ENCODE measurements at places on chromosomes 12 and 14.

DNA sequence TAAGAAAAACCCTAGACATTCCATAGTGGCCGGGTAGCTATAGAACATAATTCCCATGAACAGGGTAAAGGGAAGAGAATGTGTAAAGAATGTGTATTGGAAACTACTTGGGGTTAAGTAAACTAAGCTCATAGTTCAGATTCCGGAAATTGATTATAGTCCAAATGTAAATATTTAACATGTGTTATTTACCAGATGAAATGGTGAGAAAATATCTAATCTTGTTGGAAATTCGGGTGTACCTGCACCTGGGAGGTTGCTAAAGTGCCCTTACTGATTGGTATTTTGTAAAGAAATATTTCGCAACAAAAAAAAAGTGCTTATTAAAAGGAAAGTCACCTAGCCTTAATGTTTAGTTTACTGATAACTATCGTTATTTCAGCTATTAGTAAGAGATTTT is 14.4 kb downstream of the RASSF9 start:
- DNase-seq, result no peak

DNA sequence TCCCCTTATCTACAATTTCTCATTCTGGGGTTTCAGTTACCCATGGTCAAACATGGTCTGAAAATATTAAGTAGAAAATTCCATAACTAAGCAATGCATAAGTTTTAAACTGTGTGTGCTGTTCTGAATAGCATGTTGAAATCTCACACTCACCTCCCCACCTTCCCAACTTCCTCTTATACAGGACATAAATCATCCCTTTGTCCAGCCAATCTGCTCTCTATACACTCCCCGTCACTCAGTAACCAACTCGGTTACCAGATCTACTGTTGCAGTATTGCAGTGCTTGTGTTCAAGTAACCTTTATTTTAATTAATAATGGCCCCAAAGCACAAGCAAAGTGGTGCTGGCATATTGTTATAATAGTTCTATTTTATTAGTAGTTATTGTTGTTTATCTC is 420.5 kb downstream of the GXYLT1 start:
- DNase-seq, result no peak

- DNase-seq, result peak; percentile 96
Observed at GRCh38 chr12:401235-402028, at the start of gene CCDC77. Gene CCDC77, plus strand, starts transcription at chr12:401644. Its CDS starts 7,740 bp downstream, at chr12:409384.

DNA sequence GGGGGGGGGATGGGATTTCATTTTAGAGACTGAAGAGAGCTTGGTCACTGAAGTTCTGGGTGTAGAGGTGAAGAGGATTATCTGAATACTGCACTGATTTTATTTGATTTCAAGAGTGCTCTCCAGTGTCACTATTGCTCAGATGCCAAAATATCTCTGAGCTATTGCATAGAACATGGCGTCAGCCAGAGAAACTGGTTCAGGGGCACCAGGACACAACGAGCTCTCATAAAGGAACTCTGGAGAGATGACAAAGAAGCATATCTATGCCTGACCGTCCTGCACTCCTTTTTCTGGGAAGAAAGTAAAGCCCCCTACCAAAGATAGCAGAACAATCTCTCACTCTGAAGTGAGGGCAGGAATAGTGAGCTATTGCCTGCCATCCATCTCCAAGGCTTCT is 2.0 kb downstream of the SLC7A8 start:
- no peak for DNase-seq

GRCh38 chr12:132514216-132514820 is 24.4 kb downstream of the FBRSL1 start:
- DNase-seq, result no peak

- no peak for DNase-seq
Observed at GRCh38 chr12:104482113-104482512, 25.4 kb downstream of the CHST11 start.

DNA sequence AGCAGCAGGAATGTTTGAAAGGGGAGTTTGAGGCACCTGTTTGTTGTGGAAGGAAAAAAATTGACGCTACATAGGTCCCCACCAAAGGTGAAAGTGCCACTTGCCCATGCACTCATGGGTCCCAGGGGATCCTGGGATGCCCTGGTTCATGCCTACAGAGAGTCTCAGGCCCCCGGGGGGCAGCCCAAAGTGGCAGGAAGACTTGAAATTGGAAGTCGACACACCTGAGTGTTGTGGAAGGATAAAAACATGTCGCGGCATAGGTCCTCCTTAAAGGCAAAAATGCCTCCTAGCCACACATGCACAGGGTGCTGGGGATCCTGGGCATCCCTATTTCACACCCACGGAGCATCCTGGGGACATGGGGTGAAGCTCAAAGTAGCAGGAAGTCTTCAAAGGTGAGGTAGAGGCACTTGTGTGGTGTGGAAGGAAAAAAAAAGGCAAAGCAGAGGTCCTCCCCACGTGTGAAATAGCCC is 576.1 kb downstream of the ALG10 start:
- DNase-seq, result no peak

GRCh38 chr12:5511644-5512600 is 80.0 kb downstream of the NTF3 start:
- DNase-seq, result no peak

GRCh38 chr12:87760943-87761342 is 268.3 kb downstream of the C12orf50 start:
- DNase-seq, result no peak

- no peak for DNase-seq
Observed at GRCh38 chr14:69626132-69626500, 14.7 kb downstream of the SUSD6 start.

- DNase-seq, result no peak
Observed at GRCh38 chr12:53388932-53389331, 9.0 kb downstream of the SP1 start.

GRCh38 chr12:25269701-25270100 is 19.0 kb upstream of the KRAS start:
- no peak for DNase-seq

GRCh38 chr12:122086641-122087285 is 8.2 kb downstream of the MLXIP start:
- DNase-seq, result no peak

GRCh38 chr14:71824816-71825215 is 107.4 kb upstream of the RGS6 start:
- DNase-seq, result no peak

DNA sequence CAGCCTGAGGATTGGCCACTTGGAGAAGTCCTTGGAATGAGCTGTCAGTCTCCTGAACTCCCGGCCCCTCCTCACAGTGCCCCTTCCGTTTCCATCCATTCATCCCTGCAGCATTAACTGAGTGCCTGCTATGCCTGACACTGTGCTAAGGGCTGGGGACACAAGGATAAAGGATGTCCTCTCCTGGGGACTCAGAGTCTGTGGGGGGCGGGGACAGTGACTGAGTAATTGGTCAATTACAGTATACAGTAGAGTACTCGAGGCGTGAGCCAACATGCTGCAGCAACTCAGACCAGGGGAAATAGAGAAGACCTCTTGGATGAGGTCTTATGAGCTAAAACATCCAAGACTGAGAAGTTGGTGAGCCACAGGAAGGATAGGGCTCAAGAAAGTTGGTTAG is 43.4 kb upstream of the PWP1 start:
- no peak for DNase-seq

DNA sequence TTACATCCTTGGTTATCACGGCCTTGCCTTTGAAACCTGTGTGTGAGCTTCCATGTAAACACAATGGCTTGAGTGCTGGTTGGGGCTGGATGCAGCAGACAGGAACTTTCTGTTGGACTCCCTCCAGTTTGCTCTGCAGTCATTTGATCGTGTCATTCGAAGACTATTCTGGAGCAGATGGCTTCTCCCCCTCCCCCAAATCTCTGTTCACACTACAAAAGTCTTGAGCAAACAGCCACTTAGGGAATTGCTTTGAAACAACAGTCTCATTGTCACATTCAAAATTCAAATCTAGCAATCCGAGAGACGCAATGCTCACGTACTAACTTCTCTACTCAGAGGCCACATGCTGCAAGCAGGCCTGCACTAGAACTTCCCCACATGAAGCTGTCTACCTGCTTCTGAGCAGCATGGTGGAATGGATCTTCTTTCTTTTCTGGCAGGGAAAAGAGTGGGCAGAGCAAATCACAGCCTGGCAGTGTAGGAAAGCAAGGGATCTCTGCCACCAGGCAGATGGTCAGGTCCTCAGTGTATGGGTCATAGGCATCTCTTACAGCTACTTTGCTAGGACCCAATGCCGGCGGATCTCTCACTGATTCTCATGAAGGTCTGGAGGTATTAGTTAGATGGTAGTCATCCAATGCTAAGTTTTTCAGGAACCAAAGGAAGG is 214.2 kb downstream of the PPM1H start:
- peak; percentile 67 for DNase-seq

GRCh38 chr14:20035449-20035848 is 389 bp downstream of the OR4K13 start:
- no peak for DNase-seq

- DNase-seq, result no peak
Observed at GRCh38 chr12:122079033-122079531, 526 bp downstream of the MLXIP start.

DNA sequence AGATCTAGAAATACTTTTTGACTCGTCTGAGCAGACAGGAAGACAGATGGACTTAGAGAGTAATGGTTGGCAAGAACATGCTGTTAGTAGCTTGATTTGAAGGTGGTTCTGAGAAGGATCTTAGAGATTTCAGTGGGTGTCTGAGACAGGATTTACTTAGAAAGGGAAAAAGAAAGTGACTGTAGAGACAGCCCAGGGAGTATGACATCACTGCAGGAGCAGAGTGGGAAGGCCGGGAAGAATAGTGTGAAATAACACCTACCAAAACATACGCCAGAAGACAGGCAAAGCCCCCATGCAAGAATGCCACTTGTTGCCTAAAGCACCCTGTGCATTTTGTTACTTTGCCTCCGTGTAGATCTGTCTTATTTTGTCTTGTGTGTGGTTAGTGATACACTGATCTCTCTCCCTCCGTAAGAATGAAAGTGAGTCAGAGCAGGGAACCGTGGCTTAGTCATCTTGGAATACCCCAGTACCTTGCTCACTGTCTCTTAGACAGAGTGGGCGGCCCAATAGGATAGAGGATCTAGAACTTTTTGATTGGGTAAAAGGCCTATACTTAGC is 161.3 kb upstream of the IFNG-AS1 start:
- DNase-seq, result peak; percentile 47

DNA sequence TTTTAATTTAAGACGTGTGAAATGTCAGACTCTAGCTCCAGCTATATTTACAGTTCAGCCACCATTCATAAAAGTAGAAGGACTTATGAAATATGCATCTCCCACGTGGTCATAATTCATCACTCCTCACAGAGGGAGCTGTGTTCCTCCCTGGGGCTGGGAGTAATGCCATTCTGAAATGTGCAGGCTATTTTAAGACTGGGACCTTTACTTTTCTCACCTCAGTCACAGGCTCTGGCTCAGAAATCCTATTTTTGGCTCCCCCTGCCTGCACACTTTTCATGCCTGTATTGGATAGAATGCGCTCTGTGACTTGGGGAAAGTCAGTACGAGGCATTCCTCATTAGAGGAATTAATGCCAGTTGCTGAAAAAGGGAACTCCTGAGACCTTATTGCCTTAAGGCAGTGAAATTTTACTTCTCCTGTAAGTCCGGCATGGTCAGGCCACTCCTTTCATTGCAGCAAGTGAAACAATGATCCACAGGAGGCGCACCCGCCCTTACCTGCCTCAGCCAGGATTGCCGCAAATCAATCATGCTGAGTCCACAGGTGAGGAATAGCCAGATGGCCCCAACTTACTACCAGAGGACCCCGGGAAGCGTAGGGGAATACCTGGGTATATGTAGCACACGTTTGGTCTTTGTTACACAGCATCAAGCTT is 1133.2 kb upstream of the TMEM132C start:
- no peak for DNase-seq

GRCh38 chr14:64645220-64645892 is 58.9 kb upstream of the PLEKHG3 start:
- peak; percentile 77 for DNase-seq

Measured in putamen (tissue), 1 donor.